Stimulated activated CD4-positive, alpha-beta T cell treated with anti-CD3 and anti-CD28 coated beads, Interleukin-1b, Interleukin-23, amount 100 ng/mL, for 4 hours (primary cell): ENCODE measurements at places on chromosomes 3 and 15.

GRCh38 chr3:68943753-68944500 lies 11.6 kb upstream of the TAFA4 start:
- no peak for DNase-seq

DNA sequence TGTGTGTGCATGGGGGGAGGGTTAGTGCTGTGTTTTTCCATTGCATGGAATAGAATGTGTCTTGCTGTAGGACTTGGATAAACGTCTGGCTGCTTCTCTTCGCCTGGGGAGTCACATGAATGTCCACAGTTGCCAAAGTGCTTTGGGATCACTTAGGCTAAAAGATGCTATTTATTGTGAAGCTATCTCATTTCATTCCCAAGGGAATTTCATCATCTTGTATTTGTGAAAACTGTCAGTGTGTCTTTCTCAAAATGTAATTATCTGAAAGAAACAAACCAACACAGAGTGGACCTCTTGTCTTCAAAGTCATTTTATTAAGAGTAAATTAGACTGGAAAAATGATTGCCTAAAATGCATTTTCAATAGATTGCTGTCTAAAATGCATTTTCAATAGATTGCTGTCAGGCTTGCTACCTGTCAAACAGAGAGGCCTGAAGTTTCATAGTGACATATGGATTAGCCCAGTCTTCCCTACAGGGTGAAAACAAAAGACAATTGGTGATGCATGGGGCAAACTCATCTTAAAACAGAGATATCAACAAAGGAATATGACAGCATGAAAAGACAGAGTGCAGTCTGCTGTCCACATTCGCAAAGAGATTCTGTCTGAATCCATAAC lies 117.1 kb upstream of the GOLIM4 start:
- DNase-seq, result no peak

DNA sequence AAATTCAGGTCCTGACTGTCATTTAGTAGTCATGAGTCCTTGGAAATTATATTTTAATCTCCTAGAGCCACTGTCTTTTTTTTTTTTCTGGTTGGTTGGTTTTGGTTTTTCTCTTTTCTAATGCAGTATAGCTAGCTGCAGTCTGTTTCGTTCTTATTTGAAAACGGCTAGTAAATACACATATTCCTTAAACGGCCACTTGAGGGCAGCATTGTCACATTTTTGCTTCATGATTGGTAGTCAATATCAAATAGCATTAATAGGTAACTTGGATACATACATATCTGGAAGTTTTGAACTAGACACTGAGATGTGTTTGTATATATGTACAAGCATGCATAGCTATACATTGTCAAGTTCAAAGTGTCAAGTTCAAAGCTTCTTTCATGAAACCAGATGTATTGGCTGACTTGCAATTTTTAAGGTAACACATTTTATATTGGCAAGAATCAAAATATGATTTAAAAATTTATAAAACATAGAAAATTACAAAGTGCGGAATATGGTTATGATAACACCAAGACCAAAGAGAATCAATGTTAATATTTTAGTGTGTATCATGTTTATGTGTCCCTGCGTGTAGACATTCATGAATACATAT lies 22.5 kb downstream of the GABRA5 start:
- DNase-seq, result peak; percentile 16

DNA sequence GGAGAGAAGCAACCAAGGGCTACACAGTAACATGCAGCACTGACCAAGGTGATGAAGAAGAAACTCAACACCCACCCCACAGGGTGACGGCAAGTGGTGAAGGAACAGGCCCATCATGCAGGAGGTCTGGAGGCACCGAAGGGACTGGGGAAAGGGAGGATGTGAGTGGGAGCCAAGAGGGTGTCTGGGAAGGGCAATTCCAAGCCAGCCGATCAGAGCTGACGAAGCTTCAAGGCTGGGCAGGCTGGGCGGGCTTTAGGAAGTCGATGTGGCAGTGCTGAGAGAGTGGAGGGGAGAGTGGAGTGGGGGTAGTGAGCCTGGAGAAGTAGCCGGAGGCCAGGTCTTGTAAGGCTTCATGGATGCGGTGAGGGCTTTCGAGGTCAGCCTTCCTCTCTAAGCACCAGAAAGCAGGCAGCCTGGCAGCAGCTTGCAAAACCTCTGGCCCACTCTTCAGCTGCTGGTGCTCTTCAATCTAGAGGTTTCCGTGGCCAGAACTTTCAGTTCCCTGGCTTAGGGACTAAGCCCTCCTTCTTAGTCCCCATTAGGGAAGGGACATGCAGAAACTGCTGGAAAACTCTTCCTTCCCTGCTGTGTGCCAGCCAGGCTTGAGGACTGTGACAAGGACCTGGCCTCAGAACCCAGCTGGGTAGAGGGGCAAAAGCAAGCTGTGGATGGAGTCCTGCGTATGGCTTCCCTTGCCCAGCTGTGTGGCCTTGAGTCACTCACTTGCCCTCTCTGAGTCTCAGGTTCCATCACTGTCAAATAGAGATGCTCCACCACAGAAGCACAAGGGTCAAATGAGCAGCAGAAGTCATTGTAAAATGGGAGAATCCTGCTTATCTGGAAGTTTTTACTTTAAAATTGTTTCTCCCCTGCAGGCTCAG lies 72.1 kb downstream of the TLE3 start:
- no peak for DNase-seq

DNA sequence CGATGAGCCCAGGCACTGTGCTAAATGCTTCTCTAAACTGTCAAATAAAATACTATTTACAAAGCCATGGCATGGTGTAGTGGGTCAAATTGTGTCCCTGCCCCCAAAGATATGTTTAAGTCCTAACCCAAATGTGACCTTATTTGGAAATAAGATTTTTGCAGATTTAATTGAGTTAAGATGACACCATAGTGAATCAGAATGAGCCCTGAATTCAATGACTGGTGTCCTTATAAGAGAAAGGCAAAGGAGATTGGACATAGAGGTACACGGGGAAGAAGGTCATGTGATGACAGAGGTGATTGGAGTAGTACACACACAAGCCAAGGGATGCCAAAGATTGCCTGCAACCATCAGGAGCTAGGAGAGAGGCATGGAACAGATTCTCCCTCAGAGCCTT lies 121.6 kb upstream of the VEPH1 start:
- no peak for DNase-seq

GRCh38 chr15:25933456-25934158 lies 70.5 kb upstream of the ATP10A start:
- DNase-seq, result peak; percentile 55

DNA sequence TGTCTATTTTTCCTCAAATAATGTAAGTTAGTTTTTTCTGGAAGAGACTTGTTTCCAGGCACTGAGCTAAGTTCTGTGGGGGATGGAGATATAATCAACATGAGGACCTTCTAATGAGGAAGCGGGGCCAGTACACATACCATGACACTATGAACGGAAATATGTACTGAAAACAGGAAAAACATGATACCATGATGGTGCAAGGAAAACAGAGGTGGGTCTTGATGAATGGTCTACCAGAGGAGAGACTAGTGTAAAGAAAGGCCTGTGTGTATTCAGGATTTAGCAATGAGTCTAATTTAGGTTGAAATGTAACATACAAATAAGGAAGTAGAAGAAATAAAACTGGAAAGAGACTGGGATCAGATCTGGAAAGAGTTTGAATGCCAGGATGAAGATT lies 38.9 kb upstream of the TPRG1 start:
- DNase-seq, result no peak

GRCh38 chr3:183815951-183816475 lies 9.4 kb downstream of the MAP6D1 start:
- DNase-seq, result no peak
